Activated naive CD8-positive, alpha-beta T cell treated with anti-CD3 and anti-CD28 coated beads, Interleukin-2, amount 10 ng/mL, durations not matched to agents 7 days and 5 days (primary cell): ENCODE measurements at places on chromosomes 2 and 18. TPM values are rescaled to one million over a fixed set of nuclear protein-coding genes. Genes with fewer than 3 reads are reported as not detected.
A peak's percentile ranks its signal among the peaks of the same experiment; 100 is the strongest.

The LMAN2L gene
- 7.3 TPM for total RNA-seq

The CTIF gene
- 3.0 TPM for total RNA-seq

DNA sequence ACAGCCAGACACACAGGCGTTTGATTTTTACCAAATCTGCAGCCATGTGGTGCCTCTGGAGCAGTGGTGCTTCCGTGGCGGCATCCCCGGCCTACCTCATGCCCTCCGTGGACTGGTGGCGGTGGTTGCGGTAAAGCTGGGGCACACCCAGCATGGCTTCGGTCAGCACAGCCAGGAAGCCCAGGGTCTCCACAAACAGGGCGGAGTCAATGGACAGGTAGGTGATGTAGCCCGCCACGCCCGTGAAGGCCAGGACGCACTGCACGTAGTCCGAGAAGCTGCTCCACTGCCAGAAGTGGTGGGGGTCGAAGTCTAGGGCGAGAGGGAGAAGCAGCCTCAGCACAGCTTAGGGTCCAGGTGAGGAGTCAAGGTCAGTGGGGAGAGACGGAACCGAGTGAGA lies 32.4 kb downstream of the SLC66A2 start:
- no peak overlapping the region for H3K27ac ChIP-seq
- no peaks in the 10 kb centered on the region for H3K27me3 ChIP-seq
- peak; percentile 28 for DNase-seq

GRCh38 chr2:167212014-167212648 lies 323.9 kb downstream of the XIRP2 start:
- no peak for DNase-seq
- no peaks in the 10 kb centered on the region for H3K36me3 ChIP-seq
- no peak overlapping the region for H3K27ac ChIP-seq
- no peaks in the 10 kb centered on the region for H3K4me1 ChIP-seq

- no peak overlapping the region for H3K27ac ChIP-seq
- H3K4me1 ChIP-seq: no peaks in the 10 kb centered on the region
- H3K27me3 ChIP-seq: no peaks in the 10 kb centered on the region
Measured at GRCh38 chr2:49582946-49583345, 428.6 kb upstream of the FSHR start.
